Hippocampal formation (tissue), 2 donors: ENCODE measurements at places on chromosomes 2 and 18.

GRCh38 chr2:205500065-205500464, 182.2 kb upstream of the NRP2 start:
- no peak for DNase-seq

GRCh38 chr2:36792951-36793350, 96.4 kb downstream of the VIT start:
- no peak for DNase-seq

DNA sequence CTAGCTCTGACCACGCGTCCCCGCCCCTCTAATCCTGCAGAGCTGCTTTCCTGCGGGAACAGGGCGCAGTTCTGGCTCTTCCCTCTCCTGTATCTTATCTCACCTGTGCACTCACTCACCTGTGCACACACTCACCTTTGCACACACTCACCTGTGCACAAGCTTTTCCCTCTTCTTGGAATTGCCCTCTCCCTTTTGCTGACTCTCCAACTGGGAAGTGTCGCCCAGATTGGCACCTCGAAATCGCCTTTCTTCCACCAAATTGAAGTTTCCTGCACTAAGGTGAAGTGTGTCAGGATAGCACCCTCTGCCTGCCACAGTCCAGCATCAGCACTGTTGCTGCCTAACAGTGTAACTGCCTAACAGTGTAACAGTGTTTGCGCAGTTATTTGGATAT, 566 bp upstream of the CMPK2 start:
- DNase-seq, result peak; percentile 10

GRCh38 chr18:76589316-76589715, 94.3 kb upstream of the ZNF516 start:
- no peak for DNase-seq

GRCh38 chr2:61425605-61426155, 45.2 kb downstream of the USP34 start:
- DNase-seq, result no peak

DNA sequence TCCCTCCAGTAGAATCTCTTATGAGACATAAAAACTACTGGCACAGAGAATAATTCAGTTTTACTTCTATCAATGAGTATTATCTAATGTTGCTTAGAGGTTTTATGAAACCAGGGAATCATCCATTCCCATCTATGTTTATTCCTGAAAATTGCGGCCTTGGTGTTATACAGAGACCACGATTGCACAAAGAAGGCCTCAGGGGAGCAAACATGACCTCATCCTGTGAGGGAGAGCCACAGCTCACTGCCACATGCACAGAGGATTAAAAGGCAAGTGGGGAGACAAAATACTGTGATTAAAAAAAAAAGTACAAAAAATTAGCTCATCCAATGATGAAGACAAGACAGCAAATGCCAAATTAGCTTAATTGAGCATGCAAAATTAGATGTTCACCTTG, 111.8 kb upstream of the SLC35G4 start:
- DNase-seq, result no peak

- no peak for DNase-seq
Observed at GRCh38 chr2:101052147-101052546, 50.1 kb downstream of the RPL31 start.

DNA sequence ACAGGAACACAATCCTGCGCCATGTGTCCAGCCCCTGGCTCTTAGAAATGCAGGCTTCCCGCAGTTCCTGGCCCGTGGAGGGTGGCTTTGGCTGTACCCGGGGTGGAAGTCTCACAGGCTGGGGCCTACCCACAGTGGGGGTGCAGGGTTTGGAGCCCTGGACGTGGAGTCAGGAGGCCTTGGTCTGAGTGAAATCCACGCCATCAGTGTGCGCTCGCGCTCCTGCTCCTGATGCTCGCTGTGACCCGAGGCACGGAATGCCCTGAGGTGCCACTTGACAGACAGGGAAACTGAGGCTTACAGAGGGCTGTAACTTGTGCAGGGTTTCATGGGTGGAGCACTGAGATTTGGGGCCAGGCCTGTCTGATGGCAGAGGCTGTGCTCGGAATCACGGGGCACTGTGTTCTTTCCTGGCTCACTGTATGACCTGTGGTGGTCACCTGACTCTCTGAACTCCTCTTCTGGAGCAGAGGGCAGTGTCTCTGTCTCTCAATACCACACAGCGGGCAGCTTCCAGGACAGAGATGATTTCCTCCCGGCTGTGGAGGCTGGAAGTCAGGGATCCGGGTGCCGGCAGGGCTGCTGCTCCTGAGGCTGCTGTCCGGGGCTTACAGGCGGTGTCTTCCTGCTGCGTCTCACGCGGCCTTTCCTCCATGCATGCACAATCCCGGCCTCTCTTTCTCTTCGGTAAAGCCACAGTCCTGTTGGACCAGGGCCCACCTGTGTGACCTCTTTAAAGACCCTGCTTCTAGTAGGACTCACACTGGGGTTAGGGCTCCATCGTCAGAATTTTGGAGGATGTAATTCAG, 25.9 kb upstream of the ALLC start:
- no peak for DNase-seq

DNA sequence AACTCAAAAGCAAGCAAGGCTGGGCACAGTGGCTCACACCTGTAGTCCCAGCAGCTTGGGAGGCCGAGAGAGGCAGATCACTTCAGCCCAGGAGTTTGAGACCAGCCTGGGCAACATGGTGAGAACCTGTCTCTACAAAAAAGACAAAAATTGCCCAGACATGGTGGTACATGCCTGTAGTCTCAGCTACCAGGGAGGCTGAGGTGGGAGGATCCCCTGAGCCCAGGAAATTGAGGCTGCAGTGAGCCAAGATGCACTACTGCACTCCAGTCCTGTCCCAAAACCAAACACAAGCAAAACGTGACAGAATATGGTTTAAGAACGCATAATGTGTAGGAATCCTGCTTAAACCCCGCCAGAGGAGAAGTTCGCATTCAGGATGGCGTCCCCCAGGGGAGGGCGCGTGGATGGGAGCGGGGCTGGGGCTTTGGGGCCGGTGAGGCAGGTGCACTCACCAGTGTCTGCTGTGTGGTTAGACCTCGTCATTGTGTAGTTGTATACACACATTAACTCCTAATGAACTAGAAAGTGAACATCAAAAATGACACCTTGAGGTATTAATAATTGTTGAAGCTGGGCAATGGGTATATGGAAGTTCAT, 5.4 kb downstream of the COLEC11 start:
- no peak for DNase-seq

- no peak for DNase-seq
Observed at GRCh38 chr18:63823516-63824219, 48.5 kb downstream of the SERPINB7 start.

DNA sequence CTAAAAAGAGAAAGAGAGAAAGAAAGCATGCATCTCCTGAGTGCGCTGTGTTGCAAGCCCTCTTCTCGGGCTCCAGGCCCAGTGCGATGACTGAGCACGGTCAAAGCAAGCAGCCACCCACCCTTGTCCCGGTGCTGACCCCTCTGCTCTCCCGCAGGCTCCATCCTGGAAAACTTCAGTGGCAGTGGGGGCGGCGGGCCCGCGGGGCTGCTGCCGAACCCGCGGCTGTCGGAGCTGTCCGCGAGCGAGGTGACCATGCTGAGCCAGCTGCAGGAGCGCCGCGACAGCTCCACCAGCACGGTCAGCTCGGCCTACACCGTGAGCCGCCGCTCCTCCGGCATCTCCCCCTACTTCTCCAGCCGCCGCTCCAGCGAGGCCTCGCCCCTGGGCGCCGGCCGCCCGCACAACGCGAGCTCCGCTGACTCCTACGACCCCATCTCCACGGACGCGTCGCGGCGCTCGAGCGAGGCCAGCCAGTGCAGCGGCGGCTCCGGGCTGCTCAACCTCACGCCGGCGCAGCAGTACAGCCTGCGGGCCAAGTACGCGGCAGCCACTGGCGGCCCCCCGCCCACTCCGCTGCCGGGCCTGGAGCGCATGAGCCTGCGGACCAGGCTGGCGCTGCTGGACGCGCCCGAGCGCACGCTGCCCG, 252.5 kb downstream of the GLI2 start:
- no peak for DNase-seq

DNA sequence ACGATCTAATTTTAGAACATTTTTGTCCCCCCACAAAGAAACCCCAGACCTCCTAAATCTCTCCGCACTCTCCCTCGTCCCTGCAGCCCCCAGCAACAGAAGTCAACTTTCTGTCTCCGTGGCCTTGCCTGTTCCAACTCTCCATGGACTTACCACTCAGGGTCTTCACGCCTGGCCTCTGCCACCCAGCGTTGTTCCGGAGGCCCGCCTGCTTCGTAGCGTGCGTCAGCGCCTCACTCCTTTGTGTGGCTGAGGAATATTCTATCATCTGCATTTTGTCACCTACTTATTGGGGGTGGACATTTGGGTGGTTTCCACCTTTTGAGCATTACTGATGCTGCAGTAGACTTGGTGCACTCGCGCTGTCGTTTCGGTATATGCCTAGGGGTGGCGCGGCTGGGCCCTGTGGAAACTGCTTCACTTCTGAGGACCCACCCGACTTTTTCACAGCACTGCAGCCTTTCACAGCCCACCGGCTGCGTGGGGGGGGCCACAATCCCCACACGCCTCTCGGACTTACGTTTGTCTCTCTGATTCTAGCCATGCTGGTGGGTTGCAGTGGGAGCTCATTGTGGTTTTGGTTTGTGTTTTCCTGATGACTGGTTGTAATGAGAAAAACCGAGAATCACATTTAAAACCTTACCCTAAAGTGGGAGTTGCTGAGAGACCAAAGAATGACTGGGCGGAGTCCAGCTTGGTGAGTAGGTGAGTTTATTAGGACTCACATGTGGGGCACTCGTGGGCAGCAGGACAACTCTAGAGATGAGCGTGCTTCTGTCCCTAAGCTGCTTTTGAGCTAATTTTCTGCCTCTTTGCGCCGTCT, 1.4 kb upstream of the HSBP1L1 start:
- no peak for DNase-seq

- DNase-seq, result no peak
Observed at GRCh38 chr2:201406077-201406662, 45.1 kb downstream of the TRAK2 start.

GRCh38 chr2:30218338-30218713, 13.0 kb upstream of the LBH start:
- DNase-seq, result no peak

GRCh38 chr18:61856678-61857077, 36.1 kb downstream of the RNF152 start:
- DNase-seq, result no peak

DNA sequence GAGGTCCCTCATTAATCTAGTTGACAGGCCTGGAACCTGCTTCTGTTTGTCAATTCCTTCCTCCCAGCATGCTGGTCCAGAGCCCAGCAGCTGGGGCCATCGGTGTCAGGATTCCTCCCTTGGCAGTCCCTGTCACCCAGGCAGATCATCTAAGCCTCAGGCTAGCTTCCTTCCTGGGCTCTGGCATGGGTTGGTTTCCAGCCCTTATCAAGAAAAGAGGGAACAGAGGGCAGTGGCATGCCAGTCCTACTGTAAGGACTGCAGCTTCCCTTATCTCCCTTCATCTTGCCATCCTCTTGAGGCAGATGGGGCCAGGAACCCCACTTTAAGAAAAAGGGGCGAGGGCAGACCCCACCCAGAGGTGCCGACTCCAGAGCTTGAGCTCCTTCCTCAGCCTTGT, 10.9 kb upstream of the KCNK3 start:
- no peak for DNase-seq

GRCh38 chr2:240601061-240601830, 14.7 kb downstream of the CAPN10 start:
- no peak for DNase-seq

- DNase-seq, result no peak
Observed at GRCh38 chr2:98787700-98788099, 56.8 kb upstream of the MGAT4A start.

DNA sequence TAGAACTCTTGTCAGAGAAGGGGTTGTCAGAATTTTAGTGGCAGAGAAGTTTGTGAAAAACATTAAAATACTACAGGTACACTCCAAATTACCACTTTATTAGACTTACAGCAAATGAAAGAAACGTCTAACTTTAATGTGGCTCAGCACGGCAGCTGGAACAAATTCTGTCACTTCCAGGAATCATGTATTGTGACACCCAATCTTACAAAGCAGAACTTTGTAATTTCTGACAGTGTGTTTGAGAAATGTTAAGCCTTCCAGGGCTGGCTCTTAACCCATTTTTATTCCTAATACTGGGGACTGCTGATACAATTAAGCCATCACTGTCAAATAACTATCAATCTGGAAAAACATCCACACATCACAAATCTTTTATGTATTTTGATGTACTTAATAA, 216.4 kb downstream of the ZNF385B start:
- no peak for DNase-seq

- DNase-seq, result no peak
Observed at GRCh38 chr18:2147476-2148230, 423.7 kb downstream of the METTL4 start.

GRCh38 chr2:241750076-241750840, 15.8 kb downstream of the D2HGDH start:
- no peak for DNase-seq

GRCh38 chr2:184004289-184004947, 593.9 kb upstream of the ZNF804A start:
- DNase-seq, result no peak

- DNase-seq, result no peak
Observed at GRCh38 chr18:62066102-62066818, 120.6 kb downstream of the PIGN start.

- DNase-seq, result no peak
Observed at GRCh38 chr2:46009772-46010171, 287.4 kb upstream of the EPAS1 start.

DNA sequence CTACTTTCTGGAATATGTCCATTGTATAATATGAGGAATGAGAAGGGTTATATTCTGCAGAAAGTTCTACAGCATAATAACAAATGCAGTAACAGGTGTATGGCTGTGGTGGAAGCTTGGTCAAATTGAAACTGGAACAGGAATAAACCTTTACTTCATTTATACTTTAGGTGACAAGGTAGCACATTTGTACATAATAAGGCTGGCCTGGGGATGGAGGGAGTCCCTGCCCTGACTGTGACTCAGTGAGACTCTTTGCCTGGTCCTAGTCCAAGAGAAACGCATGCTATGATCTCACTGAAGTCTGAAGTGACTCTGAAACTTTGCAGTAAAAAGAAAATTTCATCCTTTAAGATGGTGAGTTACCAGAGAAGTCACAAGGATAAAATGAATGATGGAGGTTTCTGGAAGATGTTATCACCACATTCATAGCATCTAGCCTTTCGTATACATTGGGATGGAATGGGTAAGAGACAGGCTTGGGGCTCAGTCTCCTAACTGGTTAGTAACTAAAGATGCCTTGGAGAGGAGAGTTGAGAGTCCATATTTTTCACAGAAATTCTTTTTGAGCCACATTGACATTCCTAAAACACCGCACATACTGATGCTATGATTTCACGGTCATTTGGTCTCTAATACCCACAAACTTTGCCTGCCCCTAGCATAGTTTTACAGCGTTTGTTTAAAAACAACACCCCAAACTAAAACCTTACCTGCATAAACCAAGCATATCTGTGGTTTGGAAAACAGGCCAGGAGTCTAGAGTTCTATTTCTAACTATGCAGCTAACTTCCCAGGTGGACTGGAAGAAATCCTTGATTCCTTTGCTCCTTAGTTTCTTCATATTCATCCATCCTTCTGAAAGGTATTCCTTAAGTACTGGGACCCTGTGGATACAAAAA, 42.4 kb upstream of the NABP1 start:
- DNase-seq, result no peak
